NCI-H2081 treated with DMSO at 0.1 percent for 48 hours (cell line): ENCODE measurements at places on chromosomes 6 and 20.

DNA sequence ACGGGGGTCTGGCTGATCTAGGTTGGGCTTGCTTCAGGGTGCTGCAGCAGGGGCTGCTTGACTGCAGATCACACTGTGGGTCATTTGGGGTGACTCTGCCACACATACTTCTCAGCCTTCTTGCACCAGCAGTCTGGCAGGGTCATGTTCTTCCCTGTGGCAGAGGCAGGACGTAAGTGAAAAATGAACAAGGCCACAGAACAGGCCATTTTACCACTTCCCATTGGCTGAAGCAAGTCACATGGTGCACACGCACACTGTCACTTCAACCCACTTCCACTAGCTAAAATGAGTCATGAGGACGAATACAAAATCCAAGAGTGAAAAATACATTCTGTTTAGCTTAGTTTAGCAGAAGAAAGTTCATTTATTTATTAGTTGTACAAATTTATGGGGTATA lies 168.6 kb upstream of the GGTLC1 start:
- DNase-seq = no peak

DNA sequence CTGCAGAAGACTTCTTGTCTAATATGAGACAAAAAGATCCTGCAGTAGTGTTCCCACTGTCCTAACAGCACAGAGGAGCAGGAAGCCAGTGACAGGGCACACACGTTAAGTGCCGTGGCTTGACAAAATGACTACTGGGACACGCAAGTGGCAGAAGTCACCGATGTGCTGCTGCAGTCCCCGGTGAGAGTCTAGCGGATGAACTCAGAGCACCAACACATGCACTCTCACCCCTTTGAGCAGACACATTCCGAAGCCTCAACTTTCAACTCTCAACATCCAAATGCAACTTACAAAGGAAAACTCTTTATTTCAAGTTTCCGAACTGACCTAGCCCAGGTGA lies 898 bp downstream of the LAMA4 start:
- no peak for DNase-seq

GRCh38 chr6:347232-347631 lies 44.3 kb upstream of the IRF4 start:
- no peak for DNase-seq

DNA sequence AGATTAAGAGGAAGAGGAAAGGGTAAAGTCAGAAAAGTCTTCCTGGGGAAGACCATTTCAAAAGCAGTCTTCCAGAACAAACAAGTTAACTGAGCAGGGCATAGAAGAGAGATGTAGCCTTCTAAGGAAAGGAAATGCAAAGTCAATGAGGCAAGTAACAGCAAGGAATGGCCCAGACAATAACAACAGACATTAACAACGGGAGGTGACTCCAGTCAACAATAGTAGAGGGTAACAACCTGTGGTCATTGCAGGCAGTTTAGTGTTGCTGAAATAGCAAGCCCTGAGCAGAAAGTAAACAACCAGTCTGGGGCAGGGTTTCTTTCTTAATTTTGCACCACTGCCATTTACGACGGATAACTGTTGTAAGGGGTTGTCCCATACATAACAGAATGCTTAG lies 2.1 kb downstream of the MDN1 start:
- no peak for DNase-seq
